Stimulated activated CD4-positive, alpha-beta T cell treated with anti-CD3 and anti-CD28 coated beads, Interleukin-1b, Interleukin-23, amount 100 ng/mL, for 1 hour (primary cell): ENCODE measurements at places on chromosomes 7 and 10.

GRCh38 chr10:79327090-79327457 lies 20.2 kb upstream of the PPIF start:
- DNase-seq: no peak

GRCh38 chr7:100568176-100568895 lies 5.4 kb downstream of the SAP25 start:
- no peak for DNase-seq

DNA sequence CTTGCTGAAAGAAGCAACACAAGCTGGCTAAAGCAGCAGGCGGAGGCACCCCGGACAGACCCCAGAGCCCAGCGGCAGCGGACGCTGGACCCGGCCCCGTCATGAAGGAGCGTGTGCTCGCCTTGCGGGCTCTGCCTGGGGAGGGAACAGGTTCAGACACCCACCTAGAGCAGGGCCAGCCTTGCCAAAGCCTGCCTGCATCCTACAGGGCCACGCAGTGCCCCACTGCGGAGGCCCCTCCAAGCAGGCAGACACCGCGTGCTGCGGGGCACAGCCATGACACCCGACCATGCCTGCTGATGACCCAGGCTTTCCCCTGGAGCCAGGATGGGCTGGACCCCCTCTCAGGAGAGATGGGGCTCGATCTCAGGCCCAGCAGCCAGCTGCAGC lies 91.7 kb downstream of the MAD1L1 start:
- DNase-seq: no peak

DNA sequence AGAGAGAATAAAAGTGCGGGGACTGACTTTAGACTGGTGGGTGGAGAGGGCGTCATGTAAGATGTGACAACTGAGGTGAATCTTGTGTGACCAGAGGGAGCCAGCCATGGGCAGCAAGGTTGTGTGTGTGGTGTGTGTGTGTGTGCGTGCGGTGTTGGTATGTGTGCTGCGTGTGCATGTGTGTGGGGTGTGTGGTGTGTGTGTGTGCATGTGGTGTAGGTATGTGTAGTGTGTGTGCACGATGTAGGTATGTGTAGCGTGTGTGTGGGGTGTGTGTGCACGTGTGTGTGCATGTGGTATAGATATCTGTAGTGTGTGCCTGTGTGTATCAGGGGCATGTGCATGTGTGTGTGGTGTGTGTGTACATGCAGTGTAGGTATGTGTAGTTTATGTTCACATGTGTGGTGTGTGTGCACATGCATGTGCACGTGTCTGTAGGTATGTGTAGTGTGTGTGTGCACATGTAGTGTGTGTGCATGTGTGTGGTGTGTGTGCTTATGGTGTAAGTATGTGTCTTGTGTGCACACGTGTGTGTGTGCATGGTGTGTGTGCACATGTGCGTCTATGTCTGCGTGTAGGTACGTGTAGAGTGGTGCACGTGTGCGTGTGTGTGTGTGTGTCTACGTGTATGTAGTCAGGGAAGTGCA lies 312.3 kb upstream of the MKI67 start:
- no peak for DNase-seq

DNA sequence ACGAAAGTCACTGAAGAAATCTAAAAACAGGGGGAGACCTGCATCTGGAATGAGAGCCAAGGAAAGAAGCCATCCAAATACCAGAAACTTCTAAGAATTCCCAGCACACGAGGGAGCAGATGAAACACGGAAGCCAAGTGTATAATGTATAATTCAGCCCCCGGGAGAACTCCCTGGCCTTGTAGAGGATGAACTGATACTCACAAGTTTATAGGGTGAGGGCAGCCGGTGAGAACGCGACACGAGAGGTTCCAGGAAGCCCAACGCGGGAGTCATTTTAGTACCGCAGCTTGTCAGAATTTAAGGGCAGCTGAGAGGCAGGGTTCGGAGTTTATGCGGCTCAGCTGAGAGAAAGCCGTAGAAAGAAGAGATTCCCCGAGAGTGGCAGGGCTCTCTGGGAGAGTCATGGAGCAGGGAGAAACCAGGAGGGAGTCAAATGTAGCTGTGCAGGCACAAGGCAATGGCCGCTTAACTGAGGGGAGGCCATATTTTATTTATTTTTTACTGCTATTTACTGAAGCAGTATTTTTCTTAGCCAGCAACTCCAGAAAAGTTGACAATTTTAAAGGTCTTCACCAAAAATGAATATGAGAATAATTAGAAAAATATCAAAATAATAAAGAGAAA lies 164.0 kb downstream of the NPSR1 start:
- DNase-seq: no peak

GRCh38 chr7:134873253-134873652 lies 93.8 kb downstream of the CALD1 start:
- no peak for DNase-seq

DNA sequence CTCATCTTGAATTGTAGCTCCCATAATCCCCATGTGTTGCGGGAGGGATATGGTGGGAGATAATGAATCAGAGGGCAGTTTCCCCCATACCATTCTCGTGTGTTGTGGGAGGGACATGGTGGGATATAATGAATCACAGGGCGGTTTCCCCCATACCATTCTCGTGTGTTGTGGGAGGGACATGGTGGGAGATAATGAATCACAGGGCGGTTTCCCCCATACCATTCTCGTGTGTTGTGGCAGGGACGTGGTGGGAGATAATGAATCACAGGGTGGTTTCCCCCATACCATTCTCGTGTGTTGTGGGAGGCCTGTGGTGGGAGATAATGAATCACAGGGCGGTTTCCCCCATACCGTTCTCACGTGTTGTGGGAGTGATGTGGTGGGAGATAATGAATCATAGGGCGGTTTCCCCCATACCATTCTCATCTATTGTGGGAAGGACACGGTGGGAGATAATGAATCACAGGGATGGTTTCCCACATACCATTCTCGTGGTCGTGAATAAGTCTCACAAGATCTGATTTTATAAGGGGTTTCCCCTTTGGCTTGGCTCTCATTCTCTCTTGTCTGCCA lies 271.0 kb downstream of the MAD1L1 start:
- no peak for DNase-seq

DNA sequence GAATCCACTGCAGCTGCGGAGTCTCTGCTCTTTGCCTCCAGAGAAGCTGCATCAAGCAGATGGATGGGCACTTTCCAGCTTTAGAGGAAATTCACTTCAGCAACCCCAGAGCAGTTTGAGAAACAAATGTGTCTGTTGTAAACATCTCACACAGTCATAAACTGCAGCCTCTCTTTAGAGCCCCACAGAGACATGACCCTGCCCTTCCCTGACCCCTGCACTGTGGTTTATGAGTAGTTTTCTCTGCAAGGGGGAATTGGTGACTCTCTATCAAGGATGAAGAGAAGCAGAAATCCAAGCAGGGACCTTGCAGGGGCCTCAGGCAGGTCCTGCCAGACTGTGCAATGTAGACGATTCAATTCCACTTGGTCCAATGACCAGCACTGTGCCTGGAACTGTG lies 160.2 kb downstream of the SH2D4B start:
- no peak for DNase-seq

GRCh38 chr10:118746246-118746645 lies 8.5 kb downstream of the CACUL1 start:
- no peak for DNase-seq

GRCh38 chr7:128939861-128940410 lies 2.2 kb downstream of the IRF5 start:
- DNase-seq: no peak

GRCh38 chr7:990352-990932 lies 7.5 kb downstream of the CYP2W1 start:
- no peak for DNase-seq

DNA sequence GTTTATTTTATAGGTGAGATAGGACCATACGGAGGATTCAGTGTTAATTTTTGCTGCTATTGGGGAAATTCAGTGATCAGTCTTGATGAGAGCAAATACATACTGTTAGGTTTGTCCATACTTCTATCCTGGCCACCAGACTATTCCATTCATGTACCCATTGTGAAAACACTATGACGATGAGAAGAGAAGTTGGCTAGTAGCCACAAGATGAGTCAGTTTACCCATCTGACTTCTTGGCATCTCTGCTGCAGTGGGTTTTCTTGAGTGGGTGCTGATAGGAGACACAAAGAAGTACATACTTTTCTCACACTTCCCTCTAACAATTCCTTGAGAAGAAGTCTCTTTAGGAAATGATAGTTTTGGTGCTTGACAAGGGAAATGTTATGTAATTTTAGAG lies 133.1 kb downstream of the TFPI2 start:
- no peak for DNase-seq

- no peak for DNase-seq
Observed at GRCh38 chr7:94400643-94401427, 6.1 kb downstream of the COL1A2 start.

- no peak for DNase-seq
Observed at GRCh38 chr7:28729281-28729680, 228.8 kb downstream of the TRIL start.

GRCh38 chr7:156764016-156764669 lies 123.6 kb downstream of the RNF32 start:
- no peak for DNase-seq

DNA sequence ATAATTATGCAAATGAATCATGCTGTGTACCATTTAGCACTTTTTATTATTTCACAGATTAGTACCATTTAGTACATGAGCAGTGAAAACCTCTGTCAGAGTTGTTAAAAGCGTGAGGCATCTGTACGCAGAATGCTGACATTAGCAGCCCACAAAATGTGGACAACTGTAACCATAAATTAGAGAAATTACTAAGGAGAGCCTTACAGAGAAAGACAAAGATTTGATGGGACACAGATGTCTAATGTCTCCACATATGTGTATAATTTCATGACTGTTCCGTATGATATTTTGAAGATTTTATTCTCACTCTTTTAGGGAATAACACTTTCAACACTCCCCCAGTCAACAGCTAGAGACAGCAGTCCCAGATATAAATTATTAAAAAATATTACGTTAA lies 414.0 kb upstream of the ANKRD30A start:
- DNase-seq: no peak

DNA sequence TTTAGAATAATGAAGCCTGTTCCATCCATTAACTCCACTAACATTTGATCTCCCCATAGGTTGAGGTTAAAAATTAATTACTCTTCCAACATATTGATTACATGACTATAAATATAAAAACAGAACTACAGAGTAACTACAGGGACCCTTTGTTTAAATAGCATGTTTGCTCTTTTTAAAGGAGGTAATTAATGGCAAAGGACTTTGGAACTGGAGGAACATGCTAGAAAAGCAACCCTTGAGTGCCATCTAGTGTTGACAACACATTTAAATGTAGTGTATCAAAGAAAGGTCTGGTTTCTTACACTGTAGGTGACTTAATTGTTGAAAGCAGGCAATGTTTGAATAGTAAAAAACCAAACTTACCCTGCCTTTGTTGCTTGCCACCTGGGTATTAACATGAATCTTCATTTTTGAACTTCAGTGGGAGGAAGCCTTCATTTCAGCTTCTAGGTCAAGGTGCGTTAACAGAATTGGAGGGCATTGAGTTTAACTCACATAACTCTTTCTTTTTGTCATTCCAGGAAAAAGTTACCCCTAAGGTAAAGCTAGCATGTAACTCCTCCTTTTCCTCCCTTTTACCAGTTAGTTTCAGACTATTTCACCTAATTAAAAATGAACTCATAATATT lies 52.6 kb upstream of the CAPZA2 start:
- no peak for DNase-seq

GRCh38 chr7:47470567-47471357 lies 111.1 kb downstream of the TNS3 start:
- no peak for DNase-seq

DNA sequence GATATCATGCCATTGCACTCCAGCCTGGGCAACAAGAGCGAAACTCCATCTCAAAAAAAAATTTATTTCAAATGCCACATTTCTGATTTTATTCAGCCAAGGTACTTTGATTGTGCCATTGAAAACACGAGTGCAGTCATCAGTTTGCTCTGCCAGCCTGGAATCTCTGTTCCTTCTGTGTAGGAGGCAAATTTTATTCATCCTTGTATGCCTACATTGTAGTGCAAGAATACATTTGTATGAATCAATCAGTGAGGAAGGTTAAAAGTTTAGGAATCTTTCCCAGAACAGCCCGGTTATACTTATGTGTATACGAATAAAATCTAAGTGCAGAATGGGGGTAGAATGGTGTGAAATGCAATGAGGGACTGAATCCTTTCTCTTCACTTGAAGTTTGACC lies 886 bp upstream of the TET1 start:
- no peak for DNase-seq

- DNase-seq: no peak
Observed at GRCh38 chr7:105088456-105088855, 74.5 kb downstream of the KMT2E start.

DNA sequence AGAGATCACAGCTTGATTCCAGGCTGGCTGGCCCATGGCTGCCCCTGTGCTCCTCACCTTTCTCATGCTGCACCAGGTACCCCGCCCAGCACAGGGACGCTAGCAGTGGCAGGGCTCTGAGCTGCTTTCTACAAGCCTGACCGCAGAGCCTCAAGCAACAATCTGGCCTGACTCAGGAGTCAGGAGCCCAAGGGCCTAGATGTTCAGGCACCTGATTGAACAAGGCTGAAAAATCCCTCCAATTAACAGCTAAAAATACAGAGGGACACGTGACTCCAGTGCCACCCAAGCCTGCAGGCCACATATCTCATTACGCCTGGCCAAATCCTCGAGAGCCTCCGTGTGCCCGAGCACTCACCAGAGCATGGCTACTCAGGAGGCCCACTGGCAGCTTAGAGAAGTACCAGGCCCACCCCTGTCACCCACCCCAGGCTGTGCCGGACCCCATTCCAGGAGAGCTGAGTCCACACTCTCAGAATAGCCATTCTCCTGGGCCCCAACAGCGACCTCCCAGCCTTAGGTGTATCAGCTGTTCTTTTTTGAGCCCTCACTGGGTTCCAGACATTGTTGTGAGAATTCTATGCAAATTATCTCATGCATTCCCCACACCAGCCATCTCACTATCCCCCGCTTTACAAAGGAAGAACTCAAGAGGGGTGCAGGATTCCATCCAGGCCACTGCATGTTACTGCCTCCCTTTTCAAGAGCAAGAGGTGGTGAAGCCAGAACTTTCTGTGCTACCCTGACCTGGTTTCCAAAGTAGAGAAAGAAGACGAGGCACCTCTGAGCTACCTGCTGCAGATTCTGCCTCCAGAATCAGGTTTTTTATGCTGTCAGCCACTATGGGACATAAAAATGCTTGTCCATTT lies 98.3 kb downstream of the COL13A1 start:
- DNase-seq: no peak

- no peak for DNase-seq
Observed at GRCh38 chr7:88127637-88128290, 92.1 kb downstream of the SRI start.

- DNase-seq: no peak
Observed at GRCh38 chr10:97771055-97771891, 526 bp downstream of the SFRP5 start.

DNA sequence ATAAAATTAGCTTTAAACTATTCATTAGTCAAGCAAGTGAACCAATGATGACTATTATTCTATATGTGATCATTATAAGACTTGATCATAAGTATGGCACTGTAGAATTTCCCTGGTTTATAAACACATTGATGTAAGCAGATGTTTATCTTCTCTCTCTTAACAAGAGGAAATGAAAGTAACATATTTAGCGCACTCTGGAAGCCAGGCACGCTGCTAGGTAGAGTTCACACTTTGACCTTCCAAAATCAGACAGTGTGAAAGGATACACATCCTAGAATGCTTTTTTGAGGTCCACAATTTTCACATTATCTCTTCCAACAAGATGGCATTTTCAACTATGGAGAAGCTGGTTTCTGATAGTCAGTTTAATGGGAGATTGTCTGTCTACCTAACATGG lies 529.4 kb upstream of the IGFBP3 start:
- DNase-seq: no peak

GRCh38 chr7:140869430-140869829 lies 55.3 kb downstream of the BRAF start:
- DNase-seq: no peak
